CD4-positive, alpha-beta memory T cell (primary cell): ENCODE measurements at places on chromosomes 2 and 18. TPM values are rescaled to one million over a fixed set of nuclear protein-coding genes. Genes with fewer than 3 reads are reported as not detected.

GRCh38 chr2:151302404-151302803, 12.9 kb upstream of the NMI start:
- no peaks in the 10 kb centered on the region for H3K4me1 ChIP-seq
- no peak overlapping the region for H3K27ac ChIP-seq
- no peaks in the 10 kb centered on the region for H3K27me3 ChIP-seq
- no peak for DNase-seq

- no peak overlapping the region for H3K4me3 ChIP-seq
- no peak overlapping the region for H3K27ac ChIP-seq
- H3K4me1 ChIP-seq, result no peaks in the 10 kb centered on the region
- DNase-seq, result no peak
- H3K27me3 ChIP-seq, result no peaks in the 10 kb centered on the region
Observed at GRCh38 chr2:149729586-149729985, 142.0 kb upstream of the MMADHC start.

Gene POTEF
- polyA plus RNA-seq, result 0.16 TPM

DNA sequence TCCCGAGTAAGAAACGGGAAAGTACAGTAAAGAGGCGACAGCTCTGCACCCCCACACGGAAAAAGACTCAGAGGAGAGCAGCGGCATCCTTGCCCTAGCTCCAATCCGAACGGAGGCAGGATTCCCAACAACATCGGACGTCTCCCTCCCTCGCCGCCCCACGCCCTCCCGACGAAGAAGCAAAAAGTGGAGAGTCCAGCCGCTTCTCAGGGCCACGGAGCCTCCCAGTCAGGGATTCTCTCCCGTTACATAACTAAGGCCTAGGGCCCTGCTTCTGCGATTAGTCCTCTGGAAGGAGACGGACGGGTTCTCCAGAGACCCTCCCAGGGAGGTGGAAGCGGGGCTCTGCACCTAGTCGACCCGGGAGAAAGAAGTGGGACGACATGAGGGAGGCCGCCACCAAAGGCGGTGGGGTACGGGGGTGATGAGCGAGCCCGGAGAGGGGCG, 587 bp downstream of the SUMO1 start:
- no peak for DNase-seq
- peak overlapping the region; percentile 81 for H3K27ac ChIP-seq
- H3K4me1 ChIP-seq, result peaks cover 22% of the 10 kb centered on the region
- no peaks in the 10 kb centered on the region for H3K27me3 ChIP-seq
- H3K36me3 ChIP-seq, result no peaks in the 10 kb centered on the region
- H3K4me3 ChIP-seq, result peak overlapping the region; percentile 52

Gene ITSN2
- polyA plus RNA-seq, result 72.1 TPM
